Stimulated activated CD4-positive, alpha-beta T cell treated with anti-CD3 and anti-CD28 coated beads, Interleukin-1b, Interleukin-23, amount 100 ng/mL, for 4 hours (primary cell): ENCODE measurements at places on chromosomes 11 and 22.

GRCh38 chr22:23264610-23265367 is 84.5 kb downstream of the BCR start:
- no peak for DNase-seq

GRCh38 chr11:109000531-109000930 is 335.7 kb downstream of the DDX10 start:
- DNase-seq, result no peak

- no peak for DNase-seq
Observed at GRCh38 chr11:74179234-74180052, 8.4 kb downstream of the PPME1 start.

DNA sequence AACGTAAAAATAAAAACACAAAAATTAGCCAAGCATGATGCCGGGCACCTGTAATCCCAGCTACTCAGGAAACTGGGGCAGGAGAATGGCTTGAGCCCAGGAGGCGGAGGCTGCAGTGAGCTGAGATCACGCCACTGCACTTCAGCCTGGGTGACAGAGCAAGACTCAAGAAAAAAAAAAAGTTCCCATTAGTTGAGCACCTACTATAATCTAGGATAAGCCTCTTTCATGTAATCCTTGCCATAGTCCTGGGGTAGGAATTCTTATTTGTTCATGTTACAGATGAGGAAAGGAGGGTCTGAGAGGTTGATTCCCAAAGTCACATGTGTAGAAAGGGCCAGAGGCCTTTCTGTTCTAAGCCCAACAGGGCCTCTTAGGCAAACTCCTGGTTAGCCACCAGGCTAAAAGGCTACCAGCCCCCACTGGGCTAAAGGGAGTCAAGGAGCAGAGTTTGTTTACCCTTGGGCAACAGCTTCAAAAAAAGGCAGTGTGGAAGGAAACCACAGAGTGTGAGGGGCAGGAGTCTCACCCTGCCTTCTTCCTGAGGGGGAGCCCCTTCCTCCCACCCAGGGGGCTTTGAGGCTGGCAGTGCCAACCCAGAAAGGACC is 21.6 kb upstream of the CSNK1E start:
- DNase-seq, result no peak

DNA sequence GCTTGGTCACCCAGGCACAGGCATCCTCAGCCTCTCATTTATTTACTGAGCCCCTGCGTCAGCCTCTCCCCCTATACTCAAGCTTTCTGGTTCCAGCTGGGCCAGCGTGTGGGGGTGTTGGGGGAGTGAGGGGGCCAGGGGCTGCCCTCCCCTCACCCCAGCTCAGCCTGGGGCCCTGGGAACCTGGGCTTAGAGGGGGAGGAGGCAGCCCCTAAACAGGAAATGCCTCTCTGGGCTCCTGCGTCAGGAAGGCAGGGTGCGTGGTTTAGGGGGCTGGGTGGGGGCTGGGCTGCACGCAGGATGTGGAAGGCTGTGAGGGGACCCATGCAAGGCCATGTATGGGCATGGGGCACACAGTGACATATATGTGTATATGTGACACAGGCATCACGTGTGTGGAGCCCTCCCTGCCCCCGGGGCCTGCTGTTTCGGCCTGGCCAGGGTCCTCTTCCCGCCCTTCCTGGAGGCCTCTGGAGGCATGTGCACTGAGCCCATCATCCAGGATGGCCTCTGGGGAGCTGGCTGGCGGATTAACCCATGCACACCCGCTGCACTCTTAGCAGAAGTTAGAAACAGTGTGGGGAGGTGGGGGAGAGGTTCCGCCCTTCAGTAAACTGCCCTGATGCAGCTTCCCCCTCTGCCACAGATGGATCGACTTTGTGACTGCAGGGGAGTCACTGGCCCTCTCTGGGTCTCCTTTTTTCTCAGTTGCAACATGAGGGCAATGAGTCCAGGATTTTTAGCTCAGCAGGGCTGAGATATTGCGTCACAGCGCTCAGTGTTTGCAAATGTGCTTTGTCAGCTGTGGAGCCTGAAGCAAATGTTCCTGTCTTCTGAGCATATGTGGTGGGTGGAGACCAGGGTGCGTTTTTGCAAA is 1.1 kb upstream of the CD248 start:
- DNase-seq, result no peak

GRCh38 chr11:36218283-36218921 is 70.8 kb downstream of the COMMD9 start:
- no peak for DNase-seq

- no peak for DNase-seq
Observed at GRCh38 chr11:2666828-2667570, 32.8 kb downstream of the KCNQ1OT1 start.

DNA sequence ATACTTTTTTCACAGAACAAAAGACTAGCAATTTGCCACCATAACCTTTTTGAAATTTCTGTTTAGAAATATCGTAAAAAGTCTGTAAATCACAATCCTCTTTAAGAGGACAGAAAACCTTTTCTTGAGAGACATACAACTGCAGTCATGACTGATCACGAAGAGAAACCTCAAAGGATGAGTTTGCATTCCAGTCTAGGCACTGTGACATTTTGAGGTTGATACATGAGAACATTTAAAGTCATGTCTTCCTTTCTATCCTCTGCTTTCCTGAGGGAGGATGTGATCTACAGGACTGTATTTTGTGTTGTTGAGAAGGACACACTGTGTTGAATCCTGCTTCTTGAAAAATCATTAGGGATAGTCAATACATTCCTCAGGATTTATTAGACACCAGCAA is 476.7 kb upstream of the CCDC179 start:
- no peak for DNase-seq

DNA sequence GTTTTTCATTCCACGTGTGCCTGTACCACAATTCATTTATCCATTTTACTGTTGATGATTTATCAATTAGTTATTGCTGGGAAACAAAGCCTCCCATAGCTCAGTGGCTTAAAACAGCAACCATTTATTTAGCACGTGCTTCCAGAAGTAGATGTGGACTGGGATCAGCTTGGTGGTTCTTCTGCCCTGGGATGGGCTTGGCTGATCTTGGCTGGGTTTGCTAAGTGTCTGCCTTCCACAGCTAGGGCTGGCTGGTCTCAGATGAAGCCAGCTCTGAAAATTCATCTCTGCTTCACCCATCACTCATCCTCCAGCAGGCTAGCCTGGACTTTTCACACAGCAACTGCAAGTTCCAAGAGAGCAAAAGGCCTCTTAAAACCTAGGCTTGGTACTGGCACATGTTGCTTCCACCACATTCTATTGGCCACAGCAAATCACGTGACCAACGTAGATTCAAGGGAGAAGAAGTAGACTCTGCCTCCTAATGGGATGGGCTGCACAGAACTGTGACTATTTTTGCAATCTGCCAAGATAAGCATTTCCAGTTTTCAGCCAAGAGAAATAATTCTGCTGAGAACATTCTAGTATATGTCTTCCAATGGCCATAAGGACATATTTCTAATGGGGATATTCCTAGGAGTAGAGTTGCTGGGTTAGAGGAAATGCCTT is 124.9 kb downstream of the MN1 start:
- no peak for DNase-seq

DNA sequence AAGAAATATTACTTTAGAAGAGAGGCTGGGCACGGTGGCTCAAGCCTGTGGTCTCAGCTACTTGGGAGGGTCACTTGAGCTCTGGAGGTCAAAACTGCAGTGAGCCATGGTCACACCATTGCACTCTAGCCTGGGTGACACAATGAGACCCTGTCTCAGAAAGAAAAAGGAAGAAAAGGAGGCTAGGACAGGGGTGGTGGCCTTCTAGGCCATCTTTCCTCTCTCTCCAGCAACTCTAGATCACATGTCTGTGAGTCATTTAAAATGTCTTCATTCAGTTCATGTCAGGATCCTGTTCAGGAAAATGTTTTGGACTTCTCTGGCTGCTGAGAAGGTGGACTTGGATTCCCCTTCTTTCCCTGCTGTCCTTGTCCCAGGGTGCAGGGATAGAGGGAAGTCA is 53.3 kb downstream of the PPFIA1 start:
- DNase-seq, result no peak

DNA sequence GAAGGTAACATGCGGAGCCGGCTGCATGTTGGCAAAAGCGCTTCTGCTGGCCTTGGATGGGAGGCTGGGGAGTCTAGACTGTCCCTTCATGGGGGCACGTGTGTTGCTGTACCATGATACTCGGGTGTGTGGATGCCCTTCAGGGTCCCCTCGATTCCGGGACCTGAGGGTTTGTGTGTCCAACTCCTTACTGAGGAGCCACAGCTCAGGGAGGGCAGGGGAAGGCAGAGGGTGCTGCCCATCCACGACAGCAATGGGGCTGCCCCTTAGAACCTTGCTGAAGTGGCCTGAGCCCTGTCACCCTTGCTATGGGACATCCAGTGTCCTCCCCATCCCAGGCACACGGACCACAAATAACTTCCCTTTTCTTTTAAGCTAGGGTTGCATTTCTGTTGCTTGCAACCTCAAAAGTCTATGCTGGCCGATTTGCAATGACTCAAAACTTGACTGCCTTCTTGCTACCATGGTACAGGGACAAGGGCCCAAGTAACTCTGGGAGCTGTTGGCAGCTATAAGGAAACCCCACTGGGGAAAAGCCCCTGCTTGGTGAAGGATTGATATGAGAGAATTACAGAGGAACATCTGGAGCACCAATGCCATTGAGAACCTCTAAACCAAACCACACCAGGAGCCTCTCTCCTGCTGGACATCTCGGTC is 43.8 kb downstream of the RTL6 start:
- DNase-seq, result no peak

GRCh38 chr11:83438438-83438837 is 152.3 kb upstream of the CCDC90B start:
- no peak for DNase-seq

- no peak for DNase-seq
Observed at GRCh38 chr11:48083421-48083820, 103.1 kb downstream of the PTPRJ start.

DNA sequence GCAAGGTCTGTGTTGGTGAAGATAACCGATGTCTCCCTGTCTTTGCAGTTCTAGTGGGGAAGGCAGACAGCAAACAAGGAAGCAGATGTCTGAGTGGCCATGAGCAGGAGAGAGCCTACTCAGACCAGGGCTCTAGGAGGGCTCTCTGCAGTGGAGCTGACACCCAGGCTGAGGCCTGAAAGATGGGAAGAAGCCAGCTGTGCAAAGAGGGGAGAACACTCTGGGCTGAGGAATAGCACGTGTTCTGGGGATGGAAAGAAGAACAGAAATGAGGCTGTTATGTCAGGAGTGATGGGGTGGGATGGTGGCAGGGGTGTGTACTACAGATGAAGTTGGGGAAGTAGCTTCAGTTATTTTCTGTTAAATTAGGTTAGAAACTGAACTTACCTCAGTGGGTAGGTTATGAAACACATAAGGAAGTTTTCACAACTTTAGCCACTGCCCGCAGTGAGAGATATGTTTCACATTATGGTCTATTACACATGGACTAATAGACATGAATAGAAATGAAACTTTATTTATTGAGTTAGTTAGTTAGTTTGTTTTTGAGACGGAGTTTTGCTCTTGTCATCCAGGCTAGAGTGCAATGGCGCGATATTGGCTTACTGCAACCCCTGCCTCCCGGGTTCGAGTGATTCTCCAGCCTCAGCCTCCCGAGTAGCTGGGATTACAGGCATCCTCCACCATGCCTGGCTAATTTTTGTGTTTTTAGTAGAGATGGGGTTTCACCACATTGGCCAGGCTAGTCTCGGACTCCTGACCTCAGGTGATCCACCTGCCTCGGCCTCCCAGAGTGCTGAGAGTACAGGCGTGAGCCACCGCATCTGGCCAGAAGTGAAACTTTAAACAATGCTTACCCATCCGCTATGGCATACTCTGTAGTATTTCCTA is 7.8 kb downstream of the DCPS start:
- DNase-seq, result no peak

- DNase-seq, result no peak
Observed at GRCh38 chr11:121449123-121449522, 3.0 kb upstream of the SORL1 start.

DNA sequence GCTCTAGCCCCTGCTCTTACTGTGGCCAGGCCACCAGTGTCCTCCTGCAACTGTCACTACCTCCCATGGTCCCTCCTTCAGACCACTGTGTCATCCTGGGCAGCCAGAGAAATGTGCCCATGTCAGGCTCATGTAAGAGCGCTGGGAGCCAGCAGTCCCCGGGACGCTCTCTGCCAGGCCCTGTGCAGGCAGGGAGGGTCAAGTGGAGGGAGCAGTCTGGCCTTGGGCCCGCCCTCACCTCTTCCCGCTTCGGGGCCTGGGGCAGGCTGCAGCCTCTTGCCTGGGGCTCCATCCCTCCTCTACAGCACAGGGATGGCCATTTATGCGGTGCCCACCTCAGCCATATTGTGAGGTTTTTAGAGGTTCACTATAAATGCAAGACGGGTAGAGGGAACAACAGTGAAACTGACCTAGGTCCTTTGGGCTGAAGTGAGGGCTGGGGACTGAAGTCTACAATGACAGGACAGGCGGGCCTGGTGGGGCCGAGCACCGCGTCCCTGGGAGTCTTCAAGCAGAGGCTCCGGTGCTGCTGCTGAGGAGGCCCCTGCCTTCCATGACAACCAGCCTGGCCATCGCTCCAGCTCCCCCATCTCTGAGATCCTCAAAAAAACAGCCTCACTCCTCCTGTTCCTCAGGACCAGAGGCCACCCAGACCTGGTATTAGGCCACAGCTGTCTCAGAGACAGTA is 54.9 kb upstream of the TTLL12 start:
- no peak for DNase-seq

DNA sequence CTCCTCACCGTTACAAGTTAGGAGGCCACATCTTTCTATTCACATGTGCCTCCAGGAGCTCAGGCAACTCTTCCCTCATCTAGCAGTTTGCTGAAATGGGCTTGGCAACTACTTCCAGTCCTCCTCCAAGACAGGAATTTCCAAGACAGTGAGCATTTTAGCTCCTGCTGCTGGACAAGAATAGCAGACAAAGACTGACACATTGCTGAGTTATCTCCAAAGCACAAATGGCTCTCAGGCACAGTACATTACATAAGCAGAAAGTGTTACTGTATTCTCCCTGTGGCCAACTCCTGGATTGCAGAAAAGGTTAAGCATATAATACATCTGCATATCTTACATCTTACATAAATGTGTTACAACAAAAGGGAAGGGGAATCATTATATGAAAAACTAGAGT is 83.2 kb upstream of the POU2AF2 start:
- DNase-seq, result no peak

DNA sequence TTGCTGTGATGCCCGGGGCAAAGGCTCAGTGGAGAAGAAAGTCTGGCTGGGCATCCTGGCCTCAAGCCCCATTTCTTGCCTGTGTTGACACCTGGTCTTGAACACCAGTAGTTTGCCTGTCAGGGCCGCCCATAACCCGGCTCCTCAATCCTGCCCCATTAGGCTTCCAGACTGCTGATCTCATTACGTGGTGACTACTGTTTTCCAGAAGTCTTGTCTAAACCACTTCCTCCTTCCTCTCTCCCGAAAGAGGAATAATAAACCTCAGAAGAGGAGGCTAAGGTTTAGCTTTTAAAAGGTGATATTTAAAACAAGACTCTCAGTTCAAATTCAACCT is 97.7 kb downstream of the CD44 start:
- DNase-seq, result no peak

GRCh38 chr11:134665571-134666270 is 253.7 kb upstream of the B3GAT1 start:
- no peak for DNase-seq

GRCh38 chr11:108206969-108207682 is 15.3 kb downstream of the NPAT start:
- no peak for DNase-seq

- no peak for DNase-seq
Observed at GRCh38 chr11:91608677-91609076, 615.9 kb upstream of the FAT3 start.

- no peak for DNase-seq
Observed at GRCh38 chr22:23557467-23557866, 22.6 kb downstream of the IGLL1 start.
